ENCODE measurements at places on chromosomes 7 and 10. TPM values are rescaled to one million over a fixed set of nuclear protein-coding genes. Genes with fewer than 3 reads are reported as not detected.

DNA sequence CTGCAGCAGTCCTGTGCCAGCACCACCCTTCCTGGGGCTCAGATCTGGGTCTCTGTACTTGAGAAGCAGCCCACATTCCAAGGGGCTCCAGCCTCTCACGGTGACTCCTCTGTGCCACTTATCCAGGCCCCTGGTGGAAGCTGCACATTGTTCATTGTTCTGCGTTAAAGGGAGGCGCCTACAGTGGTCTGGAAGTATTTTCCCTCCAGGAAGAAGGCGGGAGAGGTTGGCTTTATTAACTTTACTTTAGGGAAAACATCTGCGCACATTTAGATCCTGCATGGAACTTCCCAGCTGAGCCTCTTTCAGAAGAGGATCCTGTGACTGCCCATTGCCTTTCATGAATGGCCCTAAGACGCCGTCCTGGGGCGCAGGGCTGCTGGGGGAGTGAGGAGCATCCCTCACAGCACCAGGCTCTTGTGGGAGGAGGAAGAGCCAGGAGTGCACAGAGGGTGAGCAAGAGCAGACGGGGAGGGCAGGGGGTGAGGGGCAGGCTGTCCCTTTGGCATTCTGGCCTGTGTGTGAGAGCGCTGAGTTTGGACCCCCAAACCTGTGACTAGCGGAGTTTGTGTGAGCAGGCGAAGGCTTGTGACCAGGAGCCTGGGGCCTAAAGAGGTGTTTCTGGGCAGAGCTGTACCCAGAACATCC, 98.6 kb upstream of the BTBD16 start:
- DNase-seq, result no peak
- H3K4me3 ChIP-seq, result no peak overlapping the region

DNA sequence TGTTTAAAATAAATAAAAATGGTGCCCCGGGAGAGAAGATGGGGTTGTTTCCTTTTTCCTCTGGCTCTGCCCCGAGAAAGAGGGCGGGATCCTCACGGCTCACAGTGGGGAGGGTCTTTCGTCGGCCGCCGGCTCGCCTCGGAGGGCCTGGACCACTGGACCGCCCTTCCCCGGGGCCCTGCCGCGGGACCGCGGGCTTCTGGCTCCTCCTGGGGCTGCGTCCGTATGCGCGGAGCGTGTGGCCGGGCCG, 3.5 kb upstream of the IGF2BP3 start:
- H3K27ac ChIP-seq, result no peak overlapping the region
- H3K4me3 ChIP-seq, result peak overlapping the region; percentile 36
- peaks cover 42% of the 10 kb centered on the region for H3K4me1 ChIP-seq
- H3K36me3 ChIP-seq, result no peaks in the 10 kb centered on the region

DNA sequence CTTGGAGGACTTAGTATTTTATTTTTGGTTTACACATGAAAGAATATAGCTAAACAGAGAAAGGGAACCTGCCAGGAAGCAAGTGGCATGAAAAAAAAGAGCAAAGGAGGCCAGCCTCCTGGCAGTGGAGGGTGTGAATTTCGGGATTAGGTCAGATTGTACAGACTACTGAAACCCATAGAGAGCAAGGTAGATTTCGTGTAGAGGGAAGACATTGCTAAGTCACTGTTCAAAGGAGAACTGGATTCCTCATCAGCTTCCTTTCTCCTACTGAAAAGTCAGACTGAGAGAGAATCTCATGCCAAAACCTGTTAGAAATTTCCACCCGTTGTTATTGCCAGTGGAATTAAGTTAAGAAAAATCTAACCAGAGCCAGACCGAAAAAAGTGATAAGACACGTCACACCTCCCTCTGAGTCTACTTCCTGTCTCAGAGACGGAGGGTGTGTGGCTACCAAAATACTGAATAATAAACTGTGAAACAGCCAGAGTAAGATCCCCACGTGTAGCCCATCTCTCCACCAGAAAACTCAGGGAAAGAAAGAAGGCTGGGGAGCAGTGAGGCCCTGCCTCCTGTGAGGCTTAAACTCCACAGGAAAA, 118.8 kb downstream of the SKIDA1 start:
- no peak overlapping the region for H3K27ac ChIP-seq
- no peak for DNase-seq
- H3K4me3 ChIP-seq, result no peak overlapping the region
- no peaks in the 10 kb centered on the region for H3K36me3 ChIP-seq
- H3K27me3 ChIP-seq, result no peaks in the 10 kb centered on the region

DNA sequence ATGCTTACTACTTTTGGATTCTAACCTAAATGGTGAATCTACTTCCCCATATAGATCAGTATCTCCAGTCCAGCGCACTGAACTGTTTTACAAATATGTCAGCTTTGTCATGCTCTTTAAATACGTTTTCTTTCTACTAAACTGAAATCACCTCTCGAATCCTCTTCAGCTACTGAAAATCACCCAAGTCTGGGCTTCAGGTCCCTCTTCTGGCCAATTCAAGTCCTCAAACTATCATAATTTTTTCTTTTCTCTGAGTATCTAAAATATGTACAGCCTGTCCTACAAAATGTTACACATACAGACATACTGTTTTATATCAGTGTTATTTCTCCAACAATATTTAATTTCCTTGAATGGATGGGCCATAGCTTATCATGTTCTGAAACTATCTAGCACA, 84.2 kb downstream of the CACNA2D1 start:
- H3K36me3 ChIP-seq, result no peaks in the 10 kb centered on the region
- no peak overlapping the region for H3K4me3 ChIP-seq
- no peak for DNase-seq
- H3K27me3 ChIP-seq, result no peaks in the 10 kb centered on the region
- no peak overlapping the region for H3K27ac ChIP-seq
- H3K4me1 ChIP-seq, result peaks cover 21% of the 10 kb centered on the region

The PNLIPRP2 gene
- total RNA-seq, result not detected
